ENCODE measurements at places on chromosomes 5 and 9. TPM values are rescaled to one million over a fixed set of nuclear protein-coding genes. Genes with fewer than 3 reads are reported as not detected.

The AFAP1L1 gene
- 11.6 TPM for total RNA-seq

GRCh38 chr5:141513627-141514329, 24.9 kb downstream of the PCDHGC5 start:
- H3K27ac ChIP-seq, result peak overlapping the region; percentile 91
- H3K4me1 ChIP-seq, result peaks cover 87% of the 10 kb centered on the region
- no peaks in the 10 kb centered on the region for H3K27me3 ChIP-seq
- DNase-seq, result peak; percentile 70

- H3K4me1 ChIP-seq, result peaks cover under 1% of the 10 kb centered on the region
- H3K4me3 ChIP-seq, result no peak overlapping the region
- no peaks in the 10 kb centered on the region for H3K27me3 ChIP-seq
- H3K36me3 ChIP-seq, result no peaks in the 10 kb centered on the region
- H3K27ac ChIP-seq, result no peak overlapping the region
These were observed 7.9 kb downstream of the TICAM2 start for GRCh38 chr5:115594128-115595047.

- H3K4me1 ChIP-seq, result peaks cover 65% of the 10 kb centered on the region
- DNase-seq, result peak; percentile 17
- peaks cover 3% of the 10 kb centered on the region for H3K27me3 ChIP-seq
- peaks cover 22% of the 10 kb centered on the region for H3K36me3 ChIP-seq
- peak overlapping the region; percentile 95 for H3K4me3 ChIP-seq
These were observed 2.3 kb downstream of the ZFAND5 start for GRCh38 chr9:72362680-72363139.

DNA sequence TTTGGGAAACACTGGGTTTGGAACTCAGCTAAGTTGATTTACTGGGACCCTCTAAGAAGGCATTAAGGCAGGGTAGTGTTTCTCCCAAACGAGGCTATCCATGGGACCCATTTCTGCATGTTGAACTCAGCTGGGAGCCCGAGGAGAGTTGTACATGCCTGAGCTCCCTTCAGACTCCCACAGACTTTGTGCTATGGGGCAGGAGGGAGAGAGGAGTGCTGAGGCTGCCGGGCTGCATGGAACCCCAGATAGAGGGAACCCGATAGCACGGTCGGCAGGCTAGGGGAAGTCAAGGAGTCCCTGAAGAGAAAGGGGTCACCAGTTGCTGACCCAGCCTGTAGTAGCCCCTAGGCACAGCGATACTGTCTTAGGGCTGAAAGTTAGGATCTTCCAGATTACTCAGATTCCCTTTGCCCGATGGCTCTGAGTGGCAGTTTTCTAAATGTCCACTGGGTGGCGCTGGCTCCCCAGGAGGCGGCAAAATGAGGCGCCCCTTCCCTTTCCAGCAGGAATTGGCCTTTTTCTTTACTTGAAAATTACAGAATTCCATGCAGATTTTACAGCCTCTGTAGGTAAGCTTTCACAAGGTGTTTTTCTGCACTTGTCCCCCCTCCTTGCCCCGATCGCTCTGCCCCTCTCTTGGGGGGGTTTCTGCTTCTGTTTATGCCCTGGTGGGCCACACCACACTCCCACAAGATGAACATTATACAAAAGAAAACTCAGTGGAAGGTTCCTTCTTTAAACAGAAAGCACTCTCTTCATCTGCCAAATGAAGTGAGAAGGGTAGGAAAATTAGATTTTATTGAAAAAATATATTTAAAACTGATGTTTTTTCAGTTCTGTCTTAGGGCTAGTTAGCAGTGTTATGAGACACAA, 17.8 kb downstream of the NANS start:
- H3K27ac ChIP-seq, result no peak overlapping the region
- H3K4me1 ChIP-seq, result peaks cover 12% of the 10 kb centered on the region
- H3K4me3 ChIP-seq, result no peak overlapping the region
- DNase-seq, result peak; percentile 80
- H3K27me3 ChIP-seq, result no peaks in the 10 kb centered on the region

GRCh38 chr5:54646356-54647101, 129.0 kb downstream of the SNX18 start:
- peaks cover 14% of the 10 kb centered on the region for H3K4me1 ChIP-seq
- no peak overlapping the region for H3K27ac ChIP-seq
- H3K27me3 ChIP-seq, result no peaks in the 10 kb centered on the region

DNA sequence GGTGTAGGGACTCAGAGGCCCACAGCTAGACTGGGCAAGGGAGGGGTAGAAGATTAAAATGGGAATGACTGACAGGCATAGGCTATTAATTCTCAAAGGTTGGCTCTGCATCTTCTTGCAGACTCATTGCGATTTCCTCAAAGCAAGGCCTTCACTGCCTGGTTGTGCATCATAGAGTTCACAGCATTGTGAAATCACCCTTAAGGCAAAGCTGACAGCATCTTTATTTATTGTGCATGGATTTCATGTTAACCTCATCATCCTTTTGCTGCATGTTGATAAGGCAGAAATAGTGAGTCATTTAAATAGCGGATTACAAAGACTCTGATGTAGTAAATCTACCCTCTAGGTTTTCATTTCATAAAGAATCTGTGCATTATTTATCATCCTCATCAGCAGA, 13.6 kb upstream of the PALM2AKAP2 start:
- no peak overlapping the region for H3K4me3 ChIP-seq
- H3K27me3 ChIP-seq, result peaks cover 5% of the 10 kb centered on the region
- no peak for DNase-seq
- no peaks in the 10 kb centered on the region for H3K36me3 ChIP-seq
- H3K27ac ChIP-seq, result no peak overlapping the region
- peaks cover 9% of the 10 kb centered on the region for H3K4me1 ChIP-seq

DNA sequence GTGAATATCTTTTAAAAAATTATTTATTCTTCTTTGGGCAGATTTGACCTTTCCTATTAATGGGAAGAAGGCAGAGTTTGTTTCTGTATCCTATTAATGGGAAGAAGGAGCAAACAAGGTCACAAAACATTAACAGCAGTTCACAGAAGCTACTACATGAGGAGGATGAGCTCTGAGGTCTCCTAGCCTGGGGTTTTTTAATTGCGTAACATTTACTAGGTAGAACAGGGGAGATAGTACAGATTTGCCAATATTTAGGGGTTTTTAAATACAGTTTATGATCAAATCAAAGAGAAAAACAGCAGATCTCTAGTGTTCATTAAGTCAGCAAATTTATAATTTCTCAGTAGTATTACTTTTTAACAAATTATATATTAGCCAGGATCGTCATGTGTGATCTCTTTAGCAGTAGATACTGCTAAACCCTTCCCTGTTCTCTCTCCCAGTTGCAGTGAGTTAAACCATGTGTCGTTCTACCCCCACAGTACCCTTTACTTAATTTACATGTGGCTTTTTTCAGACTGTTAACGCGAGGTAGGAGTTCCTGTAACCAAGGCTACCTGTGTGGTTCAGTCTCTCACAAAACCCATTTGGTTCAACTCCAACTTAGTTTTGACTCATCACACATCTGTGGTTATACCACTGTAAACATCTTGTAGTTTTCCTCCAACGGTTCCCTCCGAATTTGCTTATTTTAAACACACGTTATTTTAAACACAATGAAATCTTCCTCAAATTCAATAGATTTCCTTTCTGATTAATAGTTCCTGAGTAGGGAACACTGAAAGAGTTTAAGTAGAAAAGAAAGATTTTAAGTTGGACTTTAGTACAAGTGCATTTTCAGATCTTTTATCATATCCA, 13.3 kb downstream of the SLC25A46 start:
- no peak overlapping the region for H3K4me3 ChIP-seq
- H3K4me1 ChIP-seq, result no peaks in the 10 kb centered on the region
- DNase-seq, result no peak
